Karpas-422 (cell line): ENCODE measurements at places on chromosomes 7 and 10. TPM values are rescaled to one million over a fixed set of nuclear protein-coding genes. Genes with fewer than 3 reads are reported as not detected.

GRCh38 chr10:117656385-117657367 is 114.1 kb downstream of the EMX2 start:
- H3K27ac ChIP-seq: no peak overlapping the region
- H3K4me1 ChIP-seq: no peaks in the 10 kb centered on the region
- H3K36me3 ChIP-seq: no peaks in the 10 kb centered on the region
- no peak overlapping the region for H3K4me3 ChIP-seq

GRCh38 chr10:7593063-7593462 is 73.7 kb downstream of the ITIH5 start:
- no peak overlapping the region for H3K4me3 ChIP-seq
- H3K27ac ChIP-seq: no peak overlapping the region
- no peak for DNase-seq
- H3K4me1 ChIP-seq: no peaks in the 10 kb centered on the region

- H3K4me3 ChIP-seq: no peak overlapping the region
- no peaks in the 10 kb centered on the region for H3K4me1 ChIP-seq
- H3K36me3 ChIP-seq: no peaks in the 10 kb centered on the region
- H3K27ac ChIP-seq: no peak overlapping the region
Measured at GRCh38 chr7:71752171-71752935, 620.4 kb downstream of the GALNT17 start.

DNA sequence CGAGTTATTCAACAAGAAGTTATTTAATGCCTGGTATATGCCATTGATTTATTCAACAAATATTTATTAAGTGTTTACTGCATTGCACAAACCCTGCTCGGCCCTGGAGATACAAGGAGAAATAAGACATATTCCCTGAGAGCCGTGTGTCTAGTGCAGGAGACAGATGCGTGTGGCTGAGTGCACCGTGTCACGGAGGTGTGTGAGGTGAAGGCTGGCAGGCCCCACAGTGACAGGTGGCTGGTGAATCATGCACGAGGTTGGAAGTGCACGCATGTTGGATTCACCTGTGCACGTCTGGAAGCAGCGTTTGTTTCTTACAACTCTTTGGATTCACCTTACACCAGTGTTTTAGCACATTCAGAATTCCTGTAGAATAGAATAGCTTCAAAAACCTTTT is 136.6 kb upstream of the SHH start:
- H3K36me3 ChIP-seq: no peaks in the 10 kb centered on the region
- H3K4me1 ChIP-seq: no peaks in the 10 kb centered on the region
- no peak for DNase-seq
- no peak overlapping the region for H3K27ac ChIP-seq
- H3K4me3 ChIP-seq: no peak overlapping the region

- no peaks in the 10 kb centered on the region for H3K4me1 ChIP-seq
- H3K27ac ChIP-seq: no peak overlapping the region
- H3K27me3 ChIP-seq: no peaks in the 10 kb centered on the region
- no peak overlapping the region for H3K4me3 ChIP-seq
- H3K36me3 ChIP-seq: no peaks in the 10 kb centered on the region
Measured at GRCh38 chr10:29612657-29613056, 22.1 kb downstream of the SVIL start.

DNA sequence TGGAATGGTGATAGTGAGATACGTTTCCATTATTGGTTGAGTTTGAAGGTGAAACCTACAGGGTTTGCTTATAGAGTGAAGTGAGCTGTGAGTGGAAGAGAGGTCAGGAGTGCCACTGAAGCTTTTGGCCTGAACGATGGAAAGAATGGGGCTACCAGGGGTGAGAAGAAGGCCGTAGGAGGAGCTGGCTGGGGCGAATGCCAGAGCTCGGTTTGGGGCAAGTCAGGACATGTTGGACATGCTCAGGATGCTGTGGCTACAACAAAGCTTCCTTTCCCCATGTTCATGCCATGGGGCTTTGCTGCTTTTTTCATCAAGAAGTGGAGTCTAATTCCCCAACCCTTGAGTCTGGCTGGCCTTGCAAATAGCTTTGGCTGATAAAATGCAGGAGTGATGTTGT is 253.7 kb downstream of the GLRX3 start:
- H3K36me3 ChIP-seq: no peaks in the 10 kb centered on the region
- 0 out of 2 replicates have a peak, but pooled peaks cover 2% of the 10 kb centered on the region for H3K27me3 ChIP-seq
- no peak for DNase-seq
- no peak overlapping the region for H3K27ac ChIP-seq

DNA sequence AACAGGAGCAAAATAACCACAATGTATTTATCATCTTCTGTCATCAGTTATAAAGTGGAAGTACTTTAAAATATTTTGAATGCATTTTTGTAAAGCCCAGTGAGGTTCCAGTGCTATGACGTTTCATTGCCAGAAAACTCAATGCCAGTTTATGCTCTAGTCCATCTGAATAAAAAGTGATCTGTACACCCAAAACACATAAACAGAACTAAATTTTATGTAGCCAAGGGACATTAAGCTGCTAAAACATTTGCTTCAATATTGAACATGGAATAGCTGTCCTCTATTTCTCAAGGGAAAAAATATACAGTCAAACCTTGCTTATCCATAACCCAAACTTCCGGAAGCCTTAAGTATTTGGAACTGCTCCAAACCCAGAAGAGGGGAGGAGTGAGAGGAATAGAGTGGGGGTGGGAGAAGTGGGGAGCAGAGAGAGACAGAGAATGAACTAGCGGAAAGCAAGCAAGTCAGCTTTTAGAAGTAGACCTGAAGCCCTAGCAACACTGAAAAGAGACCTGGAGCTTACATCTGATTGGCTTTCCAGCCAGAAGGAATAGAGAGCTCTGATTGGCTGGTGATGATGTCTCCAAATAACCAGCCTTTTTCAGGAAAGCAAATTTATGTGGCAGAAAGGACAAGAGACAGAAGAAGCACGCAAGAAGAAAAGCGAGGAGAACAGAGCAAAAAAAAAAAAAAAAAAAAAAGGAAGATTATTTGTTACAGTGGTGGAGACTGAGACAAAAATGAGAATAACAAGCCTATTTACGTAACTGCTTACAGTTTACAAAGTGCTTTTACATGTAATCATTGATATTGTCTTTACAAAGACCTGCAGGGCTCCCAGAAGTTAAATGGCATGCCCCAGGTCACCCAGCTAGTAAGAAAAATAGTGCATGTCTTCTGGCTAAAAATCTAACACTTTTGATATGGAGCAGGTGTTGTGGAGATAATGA is 196.0 kb downstream of the RNLS start:
- peaks cover 71% of the 10 kb centered on the region for H3K4me1 ChIP-seq
- peak; percentile 88 for DNase-seq
- H3K27ac ChIP-seq: peak overlapping the region; percentile 100
- H3K36me3 ChIP-seq: no peaks in the 10 kb centered on the region
- peak overlapping the region; percentile 61 for H3K4me3 ChIP-seq
- H3K27me3 ChIP-seq: no peaks in the 10 kb centered on the region

- H3K4me3 ChIP-seq: peak overlapping the region; percentile 85
- no peak overlapping the region for H3K27ac ChIP-seq
- peaks cover 53% of the 10 kb centered on the region for H3K4me1 ChIP-seq
Measured at GRCh38 chr10:110498982-110499795, 1.5 kb downstream of the DUSP5 start.

GRID2IP gene
- total RNA-seq: not detected in 2 replicates

MOGAT3 gene
- total RNA-seq: not detected in 2 replicates

LIPJ gene
- not detected in 2 replicates for total RNA-seq
